Renal cortical epithelial cell (primary cell): ENCODE measurements at places on chromosomes 1 and 21. TPM values are rescaled to one million over a fixed set of nuclear protein-coding genes. Genes with fewer than 3 reads are reported as not detected.

- no peak for DNase-seq
These were observed 19.0 kb downstream of the MORC3 start for GRCh38 chr21:36338975-36339374.

DNA sequence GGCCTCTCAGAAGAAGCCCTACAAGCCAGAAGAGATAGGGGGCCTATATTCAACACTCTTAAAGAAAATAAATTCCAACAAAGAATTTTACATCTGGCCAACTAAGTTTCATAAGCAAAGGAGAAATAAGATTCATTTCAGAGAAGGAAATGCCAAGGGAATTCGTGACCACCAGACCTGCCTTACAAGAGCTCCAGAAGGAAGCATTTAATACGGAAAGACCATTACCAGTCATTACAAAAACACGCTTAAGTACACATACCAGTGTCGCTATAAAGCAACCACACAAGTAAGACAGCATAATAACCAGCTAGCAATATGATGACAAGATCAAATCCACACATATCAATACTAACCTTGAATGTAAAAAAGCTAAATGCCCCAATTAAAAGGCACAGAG, 704.9 kb upstream of the CHRM3 start:
- no peak for DNase-seq

- no peak for DNase-seq
These were observed 926 bp upstream of the SH3D21 start for GRCh38 chr1:36304970-36305914.

DNA sequence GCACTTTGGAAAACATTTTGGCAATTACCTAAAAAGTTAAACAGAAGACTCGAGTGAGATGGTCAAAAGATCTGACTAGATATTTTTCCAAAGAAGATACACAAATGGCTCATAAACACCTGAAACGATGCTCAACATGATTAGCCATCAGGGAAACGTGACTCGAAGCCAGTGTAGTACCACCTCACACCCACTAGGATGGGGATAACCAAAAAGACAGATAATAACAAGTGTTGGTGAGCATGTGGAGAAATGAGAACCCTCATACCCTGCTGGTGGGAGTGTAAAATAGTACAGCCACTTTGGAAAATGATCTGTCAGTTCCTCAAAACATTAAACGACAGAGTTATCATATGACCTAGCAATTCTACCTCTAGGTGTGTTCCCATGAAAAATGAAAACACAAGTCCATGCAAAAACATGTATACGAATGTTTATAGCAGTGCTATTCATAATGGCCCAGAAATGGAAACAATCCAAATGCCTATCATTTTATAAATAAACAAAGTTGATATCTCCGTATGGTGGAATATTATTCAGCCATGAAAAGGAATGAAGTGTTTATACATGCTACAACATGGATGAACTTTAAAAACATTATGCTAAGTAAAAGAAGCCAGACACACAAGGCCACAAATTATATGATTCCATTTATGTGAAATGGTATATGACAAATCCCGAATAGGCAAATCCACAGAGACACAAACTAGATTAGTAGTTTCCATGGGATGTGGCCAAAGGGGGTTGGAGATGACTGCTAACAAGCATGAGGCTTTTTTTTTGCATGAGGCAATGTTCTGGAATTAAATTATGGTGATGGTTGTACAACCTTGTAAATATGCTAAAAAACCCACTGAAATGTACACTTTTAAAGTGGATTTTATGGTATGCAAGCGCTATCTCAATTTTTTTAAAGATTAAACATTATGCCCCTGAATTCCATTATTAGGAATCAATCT, 625.3 kb downstream of the KIF26B start:
- DNase-seq, result no peak

- peak; percentile 15 for DNase-seq
These were observed 87.5 kb upstream of the RHOU start for GRCh38 chr1:228647523-228648444.

GRCh38 chr1:210709701-210710100, 381.0 kb downstream of the HHAT start:
- DNase-seq, result peak; percentile 72

- DNase-seq, result no peak
These were observed 91.1 kb upstream of the CACHD1 start for GRCh38 chr1:64378826-64379225.

- DNase-seq, result no peak
These were observed 12.6 kb upstream of the HMGN2 start for GRCh38 chr1:26459573-26460031.

- no peak for DNase-seq
These were observed 133.4 kb downstream of the EDEM3 start for GRCh38 chr1:184621260-184621659.

- peak; percentile 74 for DNase-seq
These were observed 4.9 kb downstream of the GLIS1 start for GRCh38 chr1:53733975-53734649.

DNA sequence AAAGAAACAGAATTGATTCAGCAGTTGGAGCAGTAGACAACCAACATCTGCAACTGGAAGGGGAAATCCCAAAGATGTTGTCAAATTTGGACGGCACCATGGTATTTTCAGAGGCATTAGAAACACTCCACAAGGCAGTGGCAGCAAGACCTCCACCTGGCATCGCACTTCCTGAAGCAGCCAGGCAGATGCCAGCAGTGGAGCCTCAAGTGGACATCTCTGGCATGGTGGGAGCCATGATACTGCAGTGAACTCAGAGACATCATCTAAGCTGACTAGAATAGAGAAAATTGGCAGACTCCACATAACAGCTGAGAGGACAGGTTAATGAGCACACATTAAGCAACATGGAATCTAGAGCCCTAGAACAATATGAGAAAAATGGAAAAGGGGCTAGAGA, 33.9 kb upstream of the RGS8 start:
- no peak for DNase-seq

The CCDC27 gene
- not detected in 2 replicates for total RNA-seq

The OR2T35 gene
- under 0.01 TPM in 1 of 2 replicates, not detected in the other for total RNA-seq

The TNNI3K gene
- total RNA-seq, result 0.35 TPM in 1 of 2 replicates, not detected in the other

The MCOLN3 gene
- 1.3 and 4.0 TPM in 2 replicates for total RNA-seq

The HSPA6 gene
- 0.17 and 0.25 TPM in 2 replicates for total RNA-seq
